CD4-positive, CD25-positive, alpha-beta regulatory T cell (primary cell): ENCODE measurements at places on chromosomes 1 and 21.

GRCh38 chr1:56133522-56134472 is 445.6 kb downstream of the PLPP3 start:
- no peaks in the 10 kb centered on the region for H3K4me1 ChIP-seq
- H3K4me3 ChIP-seq, result no peak overlapping the region
- H3K27me3 ChIP-seq, result no peaks in the 10 kb centered on the region
- DNase-seq, result no peak
- no peak overlapping the region for H3K27ac ChIP-seq

- no peaks in the 10 kb centered on the region for H3K36me3 ChIP-seq
- no peak overlapping the region for H3K4me3 ChIP-seq
- H3K4me1 ChIP-seq, result no peaks in the 10 kb centered on the region
- no peaks in the 10 kb centered on the region for H3K27me3 ChIP-seq
- no peak overlapping the region for H3K27ac ChIP-seq
- no peak for DNase-seq
Observed at GRCh38 chr1:61393575-61393974, 311.2 kb downstream of the NFIA start.

- H3K36me3 ChIP-seq, result no peaks in the 10 kb centered on the region
- no peak overlapping the region for H3K4me3 ChIP-seq
- no peaks in the 10 kb centered on the region for H3K27me3 ChIP-seq
- DNase-seq, result no peak
- H3K4me1 ChIP-seq, result no peaks in the 10 kb centered on the region
Observed at GRCh38 chr1:92708368-92708950, 76.4 kb downstream of the EVI5 start.

DNA sequence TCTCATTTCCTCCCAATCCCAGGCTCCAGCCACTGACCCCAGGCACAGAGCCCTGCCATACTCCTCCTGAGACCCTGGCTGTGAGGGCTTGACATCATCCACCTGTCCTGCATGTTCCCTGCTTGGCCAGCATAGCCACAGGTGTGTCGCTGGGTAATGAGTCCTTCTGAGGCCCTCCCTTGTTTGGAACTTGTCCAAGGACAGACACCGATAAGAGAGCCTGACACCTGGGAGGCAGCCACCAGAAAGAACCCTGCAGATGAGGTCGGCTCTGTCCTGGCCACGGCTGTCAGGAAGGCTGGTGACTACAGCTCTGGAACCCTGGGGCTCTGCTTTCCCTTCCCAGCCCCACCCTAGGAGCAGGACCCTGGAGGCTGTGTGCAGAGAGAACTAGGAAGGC is 34.6 kb downstream of the TMEM63A start:
- no peak for DNase-seq
- no peaks in the 10 kb centered on the region for H3K27me3 ChIP-seq
- peaks cover 26% of the 10 kb centered on the region for H3K4me1 ChIP-seq
- peaks cover 64% of the 10 kb centered on the region for H3K36me3 ChIP-seq
- peak overlapping the region; percentile 37 for H3K27ac ChIP-seq
- H3K4me3 ChIP-seq, result no peak overlapping the region
